Stimulated activated CD4-positive, alpha-beta T cell treated with anti-CD3 and anti-CD28 coated beads, Interleukin-15, amount 100 ng/mL, for 48 hours (primary cell): ENCODE measurements at places on chromosomes 1 and 21.
A peak's percentile ranks its signal among the peaks of the same experiment; 100 is the strongest.

DNA sequence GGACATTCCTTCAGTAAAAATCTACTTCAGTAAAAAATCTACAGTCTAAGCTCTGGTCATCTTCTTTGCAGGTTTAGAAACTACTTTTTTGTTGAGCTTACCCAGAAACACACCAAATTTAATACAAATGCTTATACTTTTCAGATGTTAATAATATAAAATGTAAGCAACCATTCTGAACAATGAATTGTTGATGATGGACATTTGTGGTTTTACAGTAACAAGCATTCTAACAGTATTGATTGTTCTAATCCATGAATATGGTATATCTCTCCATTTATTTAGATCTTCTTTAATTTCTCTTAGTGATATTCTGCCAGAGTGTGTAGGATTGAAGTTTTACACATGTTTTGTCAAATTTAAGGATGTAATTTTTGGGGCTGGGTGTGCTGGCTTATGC lies 27.0 kb upstream of the SRSF10 start:
- DNase-seq, result no peak

DNA sequence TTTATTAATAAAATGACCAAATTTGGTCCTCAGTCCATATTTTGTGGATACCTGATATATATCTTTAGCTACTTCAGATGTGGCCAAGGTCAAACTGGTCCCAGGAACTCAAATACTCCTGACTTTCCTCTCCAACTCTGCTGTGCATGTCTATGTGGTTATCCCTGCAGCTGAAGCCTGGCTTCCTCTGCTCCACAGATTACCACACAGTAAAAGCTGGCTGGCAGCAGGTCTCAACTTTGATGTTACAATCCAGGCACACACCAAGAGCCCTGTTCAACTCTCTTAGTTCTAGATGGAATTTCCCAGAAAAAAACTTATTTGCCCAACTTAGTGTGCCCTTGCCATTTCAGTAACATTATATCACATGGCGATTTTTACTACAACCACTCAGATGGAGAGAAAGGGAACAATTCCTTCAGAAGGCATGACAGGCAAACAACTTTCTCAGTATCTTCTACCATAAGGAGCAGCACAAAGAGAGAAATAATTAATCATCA lies 479.5 kb downstream of the PLPP3 start:
- no peak for DNase-seq

GRCh38 chr1:212698467-212699103 lies 1.1 kb downstream of the BATF3 start:
- DNase-seq, result no peak

GRCh38 chr1:237226177-237226944 lies 184.4 kb downstream of the RYR2 start:
- DNase-seq, result no peak

GRCh38 chr1:226679853-226680516 lies 59.1 kb downstream of the ITPKB start:
- peak; percentile 72 for DNase-seq

DNA sequence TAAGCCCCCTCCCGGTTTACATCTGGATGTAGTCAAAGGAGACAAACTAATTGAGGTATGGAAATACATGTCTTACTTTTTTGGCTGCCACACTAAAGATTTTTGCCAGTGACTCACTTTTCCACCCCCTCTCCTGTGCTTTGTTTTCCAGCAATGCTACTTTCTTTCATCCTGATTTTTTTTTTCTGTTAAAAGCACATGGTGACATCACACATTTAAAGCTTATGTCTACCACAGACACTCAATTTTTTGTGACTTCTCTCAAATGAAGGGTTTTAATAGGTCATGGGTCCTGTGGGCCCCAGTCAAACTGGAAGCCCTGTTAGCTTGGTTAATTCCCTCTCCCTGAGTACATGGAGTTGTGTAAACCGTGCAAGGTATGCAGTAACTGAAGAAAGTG lies 2.2 kb downstream of the PPP1R8 start:
- DNase-seq, result no peak

DNA sequence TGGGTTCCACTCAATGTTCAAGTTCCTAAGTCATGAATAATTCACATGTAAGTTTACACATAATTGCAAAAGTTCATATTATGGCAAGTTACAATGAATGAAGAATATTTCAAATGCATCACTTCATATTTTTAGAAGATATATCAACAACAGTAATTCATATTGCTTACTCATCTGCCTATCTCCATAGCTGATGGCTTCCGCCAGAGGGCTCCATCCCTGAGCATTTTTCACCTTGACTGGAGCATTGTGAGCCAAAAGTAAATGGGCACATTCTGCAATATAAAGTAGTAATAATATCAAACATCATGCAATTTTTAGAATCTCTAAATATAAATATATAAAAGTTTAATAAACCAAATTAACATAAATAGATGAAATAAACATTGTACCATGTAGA lies 29.8 kb downstream of the ANKRD13C start:
- DNase-seq, result no peak

DNA sequence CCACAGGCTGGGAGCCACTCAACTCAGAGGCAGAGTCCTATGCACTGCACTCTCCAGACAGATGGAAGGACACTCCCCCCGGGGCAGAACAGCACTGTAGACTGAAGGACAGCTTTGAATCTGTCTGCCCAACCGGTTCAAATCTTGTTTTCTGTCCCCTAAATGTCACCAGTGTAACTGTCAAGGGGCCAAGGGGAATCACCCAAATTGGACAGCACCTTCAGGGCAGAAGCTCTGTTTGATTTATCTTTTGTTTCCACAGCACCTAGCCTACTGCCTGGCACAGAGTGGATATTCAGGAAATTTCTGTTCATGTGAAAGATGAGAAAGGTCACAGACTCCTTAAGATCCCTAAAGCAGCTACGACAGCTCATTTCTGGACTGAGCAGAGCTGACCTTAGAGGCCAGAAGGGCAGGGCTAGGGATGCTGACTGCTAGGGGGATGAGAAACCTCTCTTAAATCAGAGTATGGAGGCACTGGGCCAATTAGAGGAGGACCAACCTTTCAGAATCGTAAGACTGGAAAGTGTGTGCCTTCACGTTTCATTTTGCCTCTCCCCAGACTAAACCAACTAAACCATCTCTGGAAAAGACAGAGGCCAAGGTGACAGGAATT lies 41.0 kb downstream of the ITPKB start:
- no peak for DNase-seq

DNA sequence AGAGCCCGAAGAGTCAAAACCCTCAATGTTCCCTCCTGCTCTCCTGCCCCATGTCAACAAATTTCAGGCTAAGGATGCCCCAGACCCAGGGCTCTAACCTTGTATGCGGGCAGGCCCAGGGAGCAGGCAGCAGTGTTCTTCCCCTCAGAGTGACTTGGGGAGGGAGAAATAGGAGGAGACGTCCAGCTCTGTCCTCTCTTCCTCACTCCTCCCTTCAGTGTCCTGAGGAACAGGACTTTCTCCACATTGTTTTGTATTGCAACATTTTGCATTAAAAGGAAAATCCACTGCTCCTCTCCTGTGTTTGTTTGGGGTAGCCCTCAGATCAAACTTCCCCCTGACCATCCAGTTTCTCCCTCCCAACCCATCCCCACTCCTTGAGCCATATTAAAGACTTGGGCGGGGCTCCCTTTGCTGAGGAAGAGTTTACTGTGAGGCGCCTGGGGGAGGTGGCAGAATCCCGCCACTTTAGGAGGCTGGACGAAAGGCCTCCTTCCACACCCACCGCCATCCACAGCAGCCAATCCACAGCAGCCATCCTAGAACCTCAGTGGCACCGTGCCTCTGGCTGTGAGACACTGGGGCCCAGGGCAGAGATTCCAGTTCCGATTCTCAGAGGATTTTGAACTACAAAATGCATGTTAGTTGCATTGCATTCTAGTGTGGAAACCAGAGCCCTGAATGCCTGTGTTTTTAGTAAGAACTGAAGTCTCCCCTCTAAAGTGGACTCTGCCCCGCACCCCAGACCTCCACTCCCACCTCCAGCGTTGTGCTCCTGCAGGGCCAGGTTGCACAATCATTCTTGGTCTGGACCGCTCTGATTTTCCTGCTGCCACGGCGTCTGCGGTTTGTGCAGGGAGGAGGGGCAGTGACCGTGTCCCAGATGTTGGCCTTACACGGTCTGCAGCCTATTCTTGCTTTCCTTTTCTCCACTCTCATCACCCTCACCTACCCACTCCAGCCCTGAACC lies 3.0 kb downstream of the OLFML3 start:
- no peak for DNase-seq

GRCh38 chr1:167003711-167004110 lies 14.6 kb downstream of the MAEL start:
- no peak for DNase-seq

GRCh38 chr1:41662765-41663437 lies 178.4 kb upstream of the EDN2 start:
- DNase-seq, result no peak

- DNase-seq, result no peak
These were observed 14.3 kb downstream of the L1TD1 start for GRCh38 chr1:62208970-62209369.

DNA sequence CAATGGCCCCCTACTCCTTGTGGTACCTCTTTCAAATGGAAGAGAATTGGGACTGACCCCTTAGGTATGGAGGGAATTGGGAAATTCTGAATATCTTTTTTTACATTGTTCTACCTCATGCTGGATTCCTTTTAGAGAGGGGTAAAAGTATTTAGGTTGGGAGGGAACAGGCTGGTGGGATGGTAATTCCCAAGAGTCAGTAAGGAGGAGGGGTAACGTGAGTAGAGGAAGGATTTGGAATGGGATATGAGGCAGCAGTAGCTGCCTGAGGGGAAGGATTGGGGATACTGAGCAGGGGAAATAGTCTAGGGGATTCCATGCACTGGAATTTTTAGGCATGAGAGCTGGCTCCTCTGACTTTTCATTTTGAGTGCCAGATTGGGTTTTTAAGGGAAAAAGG lies 3.8 kb upstream of the AADACL3 start:
- no peak for DNase-seq

- no peak for DNase-seq
These were observed 31.3 kb downstream of the FCRL5 start for GRCh38 chr1:157521056-157521455.

- no peak for DNase-seq
These were observed 308.8 kb downstream of the BRINP3 start for GRCh38 chr1:190168893-190169280.

- no peak for DNase-seq
These were observed 35.1 kb upstream of the RGS7 start for GRCh38 chr1:241391926-241392710.

- DNase-seq, result no peak
These were observed 406.5 kb downstream of the DUSP10 start for GRCh38 chr1:221335161-221336101.

DNA sequence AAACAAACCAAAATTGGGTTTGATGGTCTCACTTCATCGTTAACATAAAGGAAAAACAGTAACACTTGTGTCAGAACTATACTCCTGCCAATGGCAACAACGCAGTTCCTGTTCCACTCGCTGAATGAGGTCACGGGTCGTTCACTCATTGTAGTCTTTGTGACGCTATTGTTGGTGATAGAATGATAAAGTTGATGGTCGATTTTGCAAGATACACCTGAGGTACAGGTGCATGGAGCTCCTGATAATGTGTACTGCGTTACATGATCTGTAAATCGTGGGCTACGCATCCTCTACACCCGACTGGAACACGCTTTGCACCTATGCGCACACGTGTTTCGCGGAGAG lies 391 bp upstream of the CENPS start:
- no peak for DNase-seq
